ENCODE measurements at places on chromosomes 5 and 9.

GRCh38 chr9:109159583-109159982, 7.5 kb downstream of the FRRS1L start:
- DNase-seq, result no peak

- no peak for DNase-seq
Observed at GRCh38 chr5:32711681-32712480, 760 bp downstream of the NPR3 start.

DNA sequence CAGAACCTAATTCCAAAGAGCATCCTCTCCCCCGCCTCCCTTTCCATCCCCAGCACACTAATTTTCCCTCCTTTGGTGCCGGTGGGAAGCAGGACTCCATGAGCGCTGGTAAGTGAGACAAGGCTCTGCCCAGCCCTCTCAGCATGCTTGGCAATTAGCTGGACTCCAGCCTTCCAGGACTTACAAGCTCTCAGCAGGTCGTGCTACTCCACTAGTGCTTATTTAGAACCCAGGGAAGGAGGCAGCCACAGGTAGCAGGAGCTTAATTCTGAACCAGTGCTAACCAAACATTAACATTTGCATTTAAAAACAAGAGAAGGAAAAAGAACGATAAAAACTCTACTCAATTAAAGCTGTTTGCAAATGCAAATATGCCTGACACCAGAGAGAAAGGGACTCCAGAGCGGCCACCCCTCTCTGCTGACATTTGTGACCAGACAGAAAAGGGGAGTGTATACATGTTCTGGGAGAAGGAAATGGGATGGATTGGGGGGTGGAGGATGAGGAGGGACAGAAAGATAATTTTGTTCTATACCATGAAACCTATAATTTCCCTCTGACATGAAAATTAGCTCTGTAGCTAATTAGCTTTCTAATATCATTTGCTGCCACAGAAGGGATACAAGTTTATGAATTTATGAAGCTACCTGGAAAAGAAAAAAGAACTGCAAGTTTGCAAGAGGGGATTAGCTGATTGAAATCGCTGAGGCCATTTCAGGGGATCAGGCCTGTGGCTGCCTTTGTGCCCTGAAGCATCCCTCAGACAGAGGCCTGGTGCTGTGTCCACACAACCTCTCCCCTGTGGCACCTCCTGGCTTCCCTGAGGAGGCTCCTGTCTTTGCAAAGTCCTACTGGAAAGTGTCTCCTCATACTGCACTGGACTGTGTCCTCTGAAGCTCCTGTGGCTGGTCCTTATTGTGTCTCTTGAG, 266.3 kb downstream of the SEC61B start:
- no peak for DNase-seq

DNA sequence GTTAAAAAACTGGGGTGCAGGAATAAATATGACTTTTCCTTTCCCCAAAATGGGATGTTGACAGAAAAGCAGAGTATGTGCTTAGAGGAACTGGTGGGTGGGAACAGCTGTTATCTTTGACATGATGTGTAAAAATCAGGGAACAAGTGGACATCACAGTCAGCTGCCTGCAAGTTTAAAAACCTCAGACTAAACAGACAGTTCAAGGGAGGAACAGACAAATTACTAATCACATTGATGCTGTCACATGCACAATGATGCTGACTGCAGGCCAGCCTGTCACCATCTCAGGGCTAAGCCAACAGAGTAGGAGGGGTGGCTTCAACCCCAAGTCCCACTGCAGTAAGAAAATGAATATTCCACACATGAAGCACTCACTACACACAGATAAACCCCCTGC, 38.2 kb upstream of the UBAP2 start:
- no peak for DNase-seq

- no peak for DNase-seq
Observed at GRCh38 chr9:34059281-34059680, 10.6 kb upstream of the UBAP2 start.

DNA sequence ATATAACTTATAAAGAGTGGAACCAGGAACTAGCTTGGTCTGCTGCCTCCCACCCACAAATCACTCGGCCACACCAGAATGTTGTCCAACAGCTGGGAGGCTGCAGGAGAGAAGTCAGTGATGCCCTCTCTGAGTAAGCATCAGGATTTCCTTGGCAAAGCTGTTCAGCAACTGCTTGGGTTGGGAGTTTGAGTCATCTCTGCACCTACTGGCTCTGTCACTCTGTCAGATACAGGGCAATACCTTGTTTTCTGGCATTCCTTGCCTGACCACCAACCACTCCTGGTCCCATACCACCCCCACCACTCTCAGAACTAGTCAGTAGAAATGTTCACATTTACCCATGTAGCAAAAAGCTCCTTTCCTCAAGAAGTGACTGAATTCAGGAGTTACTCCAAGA, 36.8 kb upstream of the GCNT4 start:
- DNase-seq, result no peak

DNA sequence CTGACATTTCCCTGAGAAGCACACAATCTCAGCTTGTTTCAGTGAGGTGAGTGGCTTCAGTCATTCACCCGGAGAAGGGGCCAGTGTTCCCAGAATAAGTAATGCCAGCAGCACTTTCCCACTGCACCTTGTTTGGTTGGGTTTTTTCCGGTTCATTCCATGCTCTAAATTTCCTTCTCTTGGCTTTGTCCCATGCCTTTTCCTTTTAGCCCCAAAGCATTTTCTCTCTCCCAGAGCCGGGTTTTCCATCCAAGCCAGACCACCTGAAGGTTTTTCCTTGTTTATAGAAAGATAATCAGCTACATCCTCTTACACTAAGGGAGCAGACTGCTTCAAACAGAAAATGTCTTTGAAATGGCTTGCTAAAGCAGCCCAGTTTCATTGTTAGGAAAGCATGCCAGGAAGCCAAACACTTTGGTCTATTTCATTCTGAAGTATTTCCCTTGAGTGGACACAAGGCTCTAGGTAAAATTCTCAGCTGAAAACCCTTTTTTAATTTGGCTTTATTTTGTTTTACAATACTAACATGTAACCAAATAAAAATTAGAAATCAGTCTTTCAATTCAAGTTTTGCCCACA, 501.6 kb downstream of the DTWD2 start:
- no peak for DNase-seq

- DNase-seq, result no peak
Observed at GRCh38 chr5:97167435-97167834, 15.6 kb downstream of the RIOK2 start.

GRCh38 chr5:38883842-38884241, 38.0 kb downstream of the OSMR start:
- DNase-seq, result no peak

- no peak for DNase-seq
Observed at GRCh38 chr9:13899924-13900323, 414.0 kb downstream of the NFIB start.

DNA sequence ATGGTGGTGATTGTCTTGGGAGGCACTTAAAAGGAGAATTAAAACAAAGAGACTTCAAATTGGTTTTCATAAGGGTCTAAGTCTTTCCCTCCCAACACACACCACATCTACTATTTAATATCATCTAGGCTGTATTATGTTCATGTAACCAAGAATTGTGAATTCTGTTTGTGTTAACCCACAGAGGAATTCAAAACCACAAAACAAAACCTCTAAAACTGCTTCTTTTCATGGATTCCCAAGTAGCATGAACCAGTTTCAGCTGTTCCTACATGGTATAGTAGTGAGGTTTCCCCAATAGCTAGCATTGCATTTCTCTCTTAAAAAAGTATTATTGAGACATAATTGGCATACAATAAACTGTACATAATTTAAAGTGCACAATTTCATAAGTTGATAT, 283.8 kb downstream of the CD180 start:
- DNase-seq, result no peak

DNA sequence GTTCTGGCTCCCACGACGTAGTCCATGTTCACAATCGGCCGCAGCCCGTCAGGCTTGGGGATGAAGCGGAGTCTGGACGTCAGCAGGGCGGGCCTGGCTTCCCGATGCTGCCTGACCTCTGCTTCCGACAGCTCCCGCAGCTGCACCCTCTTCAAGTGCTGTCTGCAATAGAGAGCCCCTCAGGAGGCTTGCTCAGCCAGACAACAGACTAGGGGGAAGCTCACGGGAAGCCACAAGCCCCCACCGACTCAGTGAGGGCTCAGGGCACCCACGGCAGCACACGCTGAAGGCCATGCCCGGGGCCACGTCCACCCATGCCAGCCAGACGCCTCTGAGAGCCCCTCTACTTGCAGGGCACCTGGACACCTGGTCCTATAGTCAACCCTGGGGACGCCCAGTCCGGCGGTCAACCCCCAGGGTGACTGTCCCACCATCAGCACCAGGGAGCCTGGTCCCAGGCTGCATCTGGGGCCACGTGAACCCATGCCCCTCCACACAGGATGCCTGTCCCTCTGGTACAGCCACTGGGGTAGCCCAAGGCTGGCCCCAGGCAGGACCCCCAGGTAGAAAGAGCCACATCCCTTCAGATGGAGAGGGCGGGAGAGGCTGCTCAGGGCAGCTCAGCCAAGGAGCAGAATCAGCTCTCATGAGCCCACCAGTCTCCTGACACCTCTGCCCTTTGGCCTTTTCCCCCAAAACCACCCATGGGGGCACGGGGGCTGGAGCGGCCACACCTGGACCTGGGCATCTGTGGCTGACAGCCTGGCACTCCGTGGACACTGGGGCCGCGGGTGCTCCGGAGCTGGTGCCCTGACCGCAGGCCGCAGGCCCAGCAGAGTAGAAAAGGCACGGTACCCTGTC, 14.5 kb downstream of the TERT start:
- DNase-seq, result no peak

DNA sequence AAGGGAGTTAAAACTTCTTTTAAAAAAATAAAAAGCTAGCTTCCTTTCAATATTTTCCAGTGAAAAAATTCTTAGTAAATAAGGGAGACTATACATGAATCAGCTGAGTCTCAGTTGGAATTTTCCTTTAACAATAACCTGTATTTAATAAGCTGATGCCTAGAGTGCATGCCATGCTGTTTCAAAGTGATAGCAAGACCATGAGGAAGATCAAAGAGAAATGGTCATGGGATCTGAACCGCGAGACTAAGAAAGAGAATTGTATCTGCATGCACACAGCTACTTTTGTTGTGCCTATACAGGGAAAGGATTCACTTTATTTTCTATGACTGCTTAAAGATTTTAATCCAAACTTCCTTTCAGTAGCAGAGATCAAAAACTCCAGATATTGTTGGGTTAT, 2217.0 kb downstream of the MAT2B start:
- DNase-seq, result no peak

GRCh38 chr5:130652176-130652575, 512.9 kb downstream of the HINT1 start:
- no peak for DNase-seq

- DNase-seq, result no peak
Observed at GRCh38 chr5:124641154-124641792, 105.2 kb downstream of the ZNF608 start.

GRCh38 chr5:26945901-26946300, 92.5 kb downstream of the CDH9 start:
- DNase-seq, result no peak

DNA sequence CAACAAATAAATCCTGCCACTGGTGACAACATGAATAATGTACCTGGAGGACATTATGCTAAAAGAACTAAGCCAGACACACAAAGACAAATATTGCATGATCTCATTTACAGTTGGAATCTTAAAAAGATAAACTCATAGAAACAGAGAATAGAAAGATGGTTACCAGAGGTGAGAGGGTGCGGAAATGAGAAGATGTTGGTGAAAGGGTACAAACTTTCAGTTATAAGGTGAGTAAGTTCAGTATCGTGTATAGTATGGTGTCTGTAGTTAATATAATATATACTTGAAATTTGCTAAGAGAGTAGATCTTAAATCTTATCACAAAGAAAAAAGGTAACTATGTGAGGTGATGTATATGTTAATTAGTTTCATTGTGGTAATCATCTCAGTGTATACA, 63.3 kb downstream of the PRRC1 start:
- DNase-seq, result no peak

GRCh38 chr5:184471-184870, 6.8 kb upstream of the LRRC14B start:
- DNase-seq, result no peak

GRCh38 chr9:69554945-69555344, 117.2 kb downstream of the APBA1 start:
- DNase-seq, result no peak

- no peak for DNase-seq
Observed at GRCh38 chr9:91770229-91770628, 179.8 kb downstream of the ROR2 start.

- no peak for DNase-seq
Observed at GRCh38 chr9:126681336-126681735, 67.6 kb downstream of the LMX1B start.

GRCh38 chr9:125634040-125634717, 72.8 kb downstream of the MAPKAP1 start:
- no peak for DNase-seq

DNA sequence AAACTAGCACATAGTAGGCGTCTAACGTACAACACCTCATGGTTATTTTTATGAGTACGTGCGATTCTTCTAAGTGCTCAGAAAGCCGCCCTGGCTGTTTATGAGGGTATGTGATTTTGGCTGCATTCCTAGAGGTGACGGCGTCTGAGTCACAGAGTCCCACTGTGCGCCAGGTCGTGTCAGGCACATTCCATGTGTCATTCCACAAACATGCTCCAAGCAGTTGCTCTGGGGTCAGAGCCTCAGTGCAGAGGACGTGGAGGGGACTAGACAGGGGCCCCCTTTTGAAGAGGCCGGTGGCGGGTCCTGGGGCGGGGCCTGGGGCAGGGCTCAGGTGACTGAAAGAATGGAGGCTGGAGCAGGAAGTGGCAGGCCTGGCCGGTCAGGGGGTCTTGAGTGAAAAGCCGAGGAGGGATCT, 51.9 kb downstream of the NEK6 start:
- no peak for DNase-seq

GRCh38 chr5:154092356-154093141, 53.8 kb downstream of the MFAP3 start:
- no peak for DNase-seq

DNA sequence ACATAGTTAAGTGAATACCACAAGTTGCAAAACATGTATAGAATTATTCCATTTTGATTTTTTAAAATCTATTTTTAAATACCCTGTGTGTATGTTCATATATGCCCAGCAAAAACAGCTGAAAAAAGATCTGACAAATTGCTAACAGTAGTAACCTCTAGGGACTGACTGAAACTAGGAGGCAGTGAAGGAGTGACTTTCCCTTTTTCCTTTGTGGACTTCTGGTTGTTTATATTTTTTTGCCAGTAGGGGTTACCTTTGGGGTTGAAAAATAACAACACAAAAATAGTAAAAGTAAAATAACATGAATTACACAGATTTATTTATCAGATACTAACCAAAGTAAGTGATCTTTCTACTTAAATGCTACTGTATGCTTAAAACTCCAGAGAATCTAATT, 2.9 kb downstream of the MEGF9 start:
- DNase-seq, result no peak

DNA sequence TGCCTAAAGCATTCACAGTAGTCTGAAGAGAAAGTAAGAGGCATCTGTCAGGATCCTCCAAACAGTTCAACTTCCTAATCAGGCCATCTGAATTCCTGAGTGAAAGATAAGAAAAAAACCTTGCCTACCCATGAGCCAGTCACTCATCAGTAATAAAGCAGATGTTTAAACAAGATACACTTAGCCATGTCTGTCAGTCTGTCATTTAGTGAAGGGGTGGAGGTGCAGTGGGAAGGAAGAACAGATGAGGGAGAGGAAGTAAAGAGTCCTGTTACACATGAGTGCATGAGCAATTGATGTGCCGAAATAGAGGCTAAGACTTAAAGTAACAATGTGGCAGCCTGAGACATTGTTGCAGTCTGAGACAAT, 29.9 kb upstream of the DMRTA1 start:
- no peak for DNase-seq
